Spinal cord (tissue), 10 donors: ENCODE measurements at places on chromosomes 5 and 9. TPM values are rescaled to one million over a fixed set of nuclear protein-coding genes. Genes with fewer than 3 reads are reported as not detected.

- no peak for DNase-seq
Measured at GRCh38 chr9:19465586-19466279, 56.9 kb downstream of the ACER2 start.

DNA sequence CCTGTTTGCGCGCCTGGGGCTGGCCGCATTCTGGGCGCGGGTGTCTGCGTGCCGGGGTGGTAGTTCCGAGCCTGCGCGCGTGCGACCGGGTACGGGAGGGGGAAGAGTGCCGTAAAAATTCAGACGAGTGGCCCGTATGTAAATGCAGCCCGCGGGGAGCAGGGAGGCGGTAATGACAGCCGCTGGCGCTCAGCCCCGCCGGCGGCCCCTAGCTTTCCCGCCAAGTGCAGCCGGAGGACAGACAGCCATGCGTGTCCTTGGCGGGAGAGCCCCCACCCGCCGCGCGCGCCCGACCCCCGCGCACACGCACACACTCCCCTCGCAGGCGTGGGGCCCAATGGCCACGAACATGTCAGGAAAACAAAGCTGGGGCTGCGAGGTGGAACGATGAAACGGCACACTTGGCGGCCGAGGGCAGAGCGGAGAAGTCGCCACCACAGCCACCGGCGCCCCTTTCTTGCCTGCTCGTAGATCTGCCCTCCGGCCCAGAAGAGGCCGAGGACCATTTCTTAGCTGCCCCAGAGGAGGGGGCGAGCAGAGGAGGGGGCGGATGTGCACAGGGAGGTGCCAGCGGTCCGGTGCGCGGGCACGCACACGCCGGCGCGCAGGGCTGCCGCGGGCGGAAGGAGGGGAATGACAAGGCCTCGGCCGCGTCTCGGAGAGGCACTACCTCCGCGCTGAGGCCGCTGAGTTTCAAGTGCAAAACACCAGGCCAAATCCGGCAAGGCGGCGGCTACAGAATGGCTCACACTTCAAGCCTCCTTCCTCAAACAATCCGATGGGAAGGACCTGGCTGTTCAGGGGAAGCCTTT is 208.4 kb downstream of the MEF2C start:
- DNase-seq, result no peak

- DNase-seq, result no peak
Measured at GRCh38 chr5:140551872-140552271, 4.4 kb downstream of the EIF4EBP3 start.

- peak; percentile 56 for DNase-seq
Measured at GRCh38 chr5:177111720-177112394, 21.7 kb upstream of the NSD1 start.

GRCh38 chr9:115183436-115183835 is 65.5 kb upstream of the TNC start:
- no peak for DNase-seq

DNA sequence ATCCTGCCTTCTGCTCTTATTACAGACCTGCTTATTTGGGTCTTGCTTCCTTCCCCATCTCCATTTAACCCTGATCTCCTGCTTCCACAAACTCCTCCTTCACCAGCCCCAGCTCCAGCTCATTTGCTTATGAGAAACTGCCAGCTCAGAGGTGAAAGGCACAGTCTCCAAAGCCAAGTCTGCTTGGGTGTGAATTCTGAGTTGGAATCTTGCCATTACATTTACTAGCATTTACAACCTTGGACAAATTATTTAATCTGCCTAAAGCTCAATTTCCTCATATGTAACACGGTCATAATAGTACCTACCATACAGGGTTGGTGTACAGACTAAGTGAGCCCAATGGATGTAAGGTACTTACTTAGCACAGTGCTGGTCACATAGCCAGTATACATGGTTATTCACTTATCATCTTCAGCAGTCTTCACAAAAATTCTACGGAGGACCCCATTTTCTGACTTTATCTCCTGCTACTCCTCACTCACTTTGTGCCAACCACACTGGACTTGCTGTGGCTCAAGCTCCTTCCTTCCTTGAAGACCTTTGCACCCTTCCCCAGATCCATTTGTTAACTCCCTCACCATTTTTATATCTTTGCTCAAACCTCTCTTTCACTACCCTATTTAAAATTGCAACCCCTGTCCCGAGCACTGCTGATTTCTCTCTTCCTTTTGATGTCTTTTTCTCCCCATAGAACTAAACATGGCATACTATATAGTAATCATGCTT is 86.2 kb downstream of the DOCK2 start:
- DNase-seq, result no peak

DNA sequence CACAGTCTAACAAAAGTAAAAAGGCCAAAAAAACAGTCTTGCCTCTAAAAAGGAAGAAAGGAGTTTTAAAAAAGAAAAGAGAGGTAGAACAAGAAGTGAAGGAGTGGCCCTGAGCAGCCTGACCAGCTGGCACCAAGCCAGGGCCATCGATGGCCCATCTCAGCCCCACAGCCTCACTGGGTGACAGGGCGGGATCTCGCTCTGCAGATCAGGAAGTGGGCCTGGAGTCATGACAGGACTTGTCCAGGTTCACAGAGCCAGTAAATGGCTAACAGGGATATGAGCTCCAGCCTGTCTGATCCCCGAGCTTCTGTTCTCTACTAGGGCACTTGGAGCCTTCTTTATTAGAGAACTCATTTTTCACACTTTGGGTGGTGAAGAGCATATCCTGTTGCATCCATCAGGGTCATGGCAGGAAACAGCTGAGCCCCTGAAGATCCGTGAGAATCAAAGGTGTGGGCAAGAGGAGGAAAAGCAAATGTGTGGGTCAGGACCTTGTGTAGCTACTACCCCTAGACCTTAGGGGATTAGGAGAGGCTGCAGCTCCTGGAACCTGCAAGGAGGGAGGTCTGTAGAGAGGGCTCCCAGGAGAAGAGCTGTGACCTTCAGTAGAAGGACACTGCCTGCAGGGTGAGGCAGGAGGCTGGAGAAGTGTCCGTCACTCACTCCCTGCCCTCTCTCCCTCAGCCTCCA is 299.0 kb upstream of the MSX2 start:
- no peak for DNase-seq

DNA sequence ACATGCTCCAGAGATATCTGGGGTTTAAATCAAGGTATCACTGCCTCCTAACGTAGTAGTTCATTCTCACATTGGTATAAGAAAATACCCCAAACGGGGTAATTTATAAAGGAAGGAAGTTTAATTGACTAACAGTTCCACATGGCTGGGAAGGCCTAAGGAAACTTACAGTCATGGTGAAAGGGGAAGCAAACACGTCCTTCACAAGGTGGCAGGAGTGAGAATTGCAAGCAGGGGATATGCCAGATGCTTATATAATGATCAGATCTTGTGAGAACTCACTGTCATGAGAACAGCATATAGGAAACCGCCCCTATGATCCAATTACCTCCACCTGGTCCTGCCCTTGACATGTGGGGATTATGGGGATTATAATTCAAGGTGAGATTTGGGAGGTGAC is 1280.2 kb upstream of the C9orf72 start:
- DNase-seq, result no peak

DNA sequence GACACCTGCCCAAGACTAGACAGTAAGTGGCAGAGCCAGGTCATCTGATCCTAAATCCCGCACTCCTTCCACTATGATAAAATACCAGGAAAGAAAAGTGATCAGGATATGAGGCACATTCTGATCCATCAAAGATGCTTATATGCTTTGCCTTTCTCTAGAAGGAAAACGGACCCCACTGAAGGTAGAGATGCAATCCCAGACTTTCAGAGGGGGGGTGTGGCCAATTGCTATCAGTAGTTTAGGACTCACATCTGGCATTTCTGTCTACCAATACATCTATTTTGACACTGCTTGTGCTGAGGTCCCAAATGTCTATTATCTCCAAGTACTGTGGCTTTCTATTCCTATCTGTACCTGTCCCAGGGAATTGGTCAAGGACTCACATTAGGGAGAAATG is 1.7 kb downstream of the TRIM52 start:
- DNase-seq, result no peak

- peak; percentile 53 for DNase-seq
Measured at GRCh38 chr5:157387683-157388093, 72.3 kb upstream of the NIPAL4 start.

DNA sequence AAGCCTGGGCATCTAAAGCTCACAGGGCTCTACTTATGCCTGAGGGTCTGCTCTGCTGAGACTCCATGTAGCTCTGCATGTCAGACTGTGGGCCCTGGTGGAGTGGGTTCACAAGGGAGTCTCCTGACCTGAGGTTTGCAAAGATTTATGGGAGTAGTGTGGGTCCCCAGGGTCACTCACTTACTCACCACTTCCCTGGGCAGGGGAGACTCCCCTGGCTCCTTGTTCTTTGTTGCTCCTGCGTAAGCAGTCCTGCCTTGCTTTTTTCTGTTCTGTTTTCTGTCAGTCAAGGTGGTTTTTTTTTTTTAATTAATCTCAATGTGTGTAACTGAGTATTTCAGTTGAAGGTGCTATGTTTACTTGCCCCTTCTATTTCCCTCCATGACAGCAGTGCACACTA is 256.6 kb downstream of the TMEM38B start:
- no peak for DNase-seq

GRCh38 chr9:119053070-119053469 is 316.2 kb downstream of the BRINP1 start:
- no peak for DNase-seq

GRCh38 chr5:93208141-93208751 is 372.8 kb downstream of the NR2F1-AS1 start:
- no peak for DNase-seq

GRCh38 chr9:114895521-114895991 is 34.8 kb downstream of the TNFSF8 start:
- DNase-seq, result no peak

GRCh38 chr5:169054506-169054905 is 246.4 kb downstream of the SLIT3 start:
- DNase-seq, result no peak

DNA sequence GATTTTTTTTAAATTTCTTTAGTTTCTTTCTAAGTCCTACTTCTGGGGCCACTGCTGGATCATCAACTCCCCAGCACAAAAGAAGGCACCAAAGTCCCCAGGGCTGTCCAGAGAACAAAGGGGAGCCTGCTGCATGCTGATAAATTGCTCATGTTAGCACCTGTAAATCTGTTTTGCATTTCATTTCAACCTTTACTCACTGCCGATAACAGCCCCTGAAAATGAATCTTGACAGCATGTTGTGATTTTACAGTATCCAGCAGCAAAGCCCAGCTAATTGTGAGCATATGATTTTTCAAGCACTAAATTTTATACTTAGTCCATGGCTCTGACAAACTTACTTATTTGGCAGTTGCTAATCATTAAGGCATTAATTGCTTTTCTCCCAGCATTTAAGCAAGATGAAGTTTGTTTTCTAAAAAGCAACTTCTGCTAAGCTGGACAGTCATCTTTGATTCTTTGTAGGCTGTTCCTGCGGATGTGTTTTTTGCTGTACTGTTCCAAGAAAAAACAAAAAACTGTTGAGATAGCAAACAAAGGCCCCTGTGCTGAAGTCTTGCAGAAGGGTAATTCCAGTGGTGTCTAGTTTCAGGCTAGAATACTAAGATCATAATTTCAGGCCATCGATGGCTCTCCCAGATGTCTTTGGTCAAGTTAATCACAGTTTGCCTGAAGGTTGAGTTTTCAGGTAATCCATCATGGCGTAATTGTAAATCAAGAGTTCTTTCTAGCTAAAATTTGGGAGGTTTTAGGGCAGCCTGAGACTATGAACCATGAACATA is 73.1 kb upstream of the GAS1 start:
- no peak for DNase-seq

DNA sequence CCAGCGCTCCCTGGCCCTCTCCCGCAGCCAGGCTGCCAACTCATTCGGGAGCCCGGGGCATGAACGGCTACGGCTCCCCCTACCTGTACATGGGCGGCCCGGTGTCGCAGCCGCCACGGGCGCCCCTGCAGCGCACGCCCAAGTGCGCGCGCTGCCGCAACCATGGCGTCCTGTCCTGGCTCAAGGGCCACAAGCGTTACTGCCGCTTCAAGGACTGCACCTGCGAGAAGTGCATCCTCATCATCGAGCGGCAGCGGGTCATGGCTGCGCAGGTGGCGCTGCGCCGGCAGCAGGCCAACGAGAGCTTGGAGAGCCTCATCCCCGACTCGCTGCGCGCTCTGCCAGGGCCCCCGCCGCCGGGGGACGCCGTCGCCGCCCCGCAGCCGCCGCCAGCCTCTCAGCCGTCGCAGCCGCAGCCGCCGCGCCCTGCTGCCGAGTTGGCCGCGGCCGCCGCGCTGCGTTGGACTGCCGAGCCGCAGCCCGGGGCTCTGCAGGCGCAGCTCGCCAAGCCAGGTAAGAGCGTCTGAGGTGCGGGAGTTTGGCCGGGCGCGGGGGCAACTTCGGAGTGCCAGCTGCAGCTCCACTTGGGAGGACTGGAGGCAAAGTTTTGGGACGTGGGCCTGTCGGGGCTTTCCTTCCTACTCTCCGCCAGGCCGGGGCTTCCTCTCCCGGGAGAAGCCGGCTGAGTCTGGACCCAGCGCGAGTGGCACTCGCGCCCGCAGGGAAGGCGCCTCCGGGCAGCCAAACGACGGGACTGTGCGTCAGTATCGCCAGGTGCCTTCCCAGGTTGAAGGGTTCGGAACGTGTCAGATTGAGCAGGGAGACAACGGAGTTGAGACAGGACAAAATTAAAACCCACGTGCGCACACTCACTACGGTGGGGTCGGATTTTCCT is 735 bp downstream of the DMRT3 start:
- DNase-seq, result no peak

GRCh38 chr9:129121483-129121882 is 10.3 kb downstream of the PTPA start:
- DNase-seq, result no peak

DNA sequence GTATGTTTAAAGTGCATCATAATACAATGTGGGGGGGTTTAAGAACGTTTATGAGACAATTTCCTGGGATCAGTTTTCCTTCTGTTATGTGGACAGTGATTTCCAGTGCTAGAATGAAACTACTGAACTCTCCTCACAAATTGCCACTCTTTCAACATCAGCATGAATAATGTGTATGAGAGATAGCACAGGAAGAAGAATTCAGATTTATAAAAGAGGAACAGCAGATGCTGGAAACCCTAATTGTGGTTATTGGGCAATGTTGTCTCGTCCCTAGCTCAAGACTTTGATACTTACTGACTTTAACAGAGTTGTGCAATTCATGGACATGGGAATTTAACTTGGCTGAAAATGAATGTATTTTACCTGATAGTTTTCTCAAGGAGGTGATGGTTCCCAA is 410.8 kb upstream of the MEF2C start:
- no peak for DNase-seq

DNA sequence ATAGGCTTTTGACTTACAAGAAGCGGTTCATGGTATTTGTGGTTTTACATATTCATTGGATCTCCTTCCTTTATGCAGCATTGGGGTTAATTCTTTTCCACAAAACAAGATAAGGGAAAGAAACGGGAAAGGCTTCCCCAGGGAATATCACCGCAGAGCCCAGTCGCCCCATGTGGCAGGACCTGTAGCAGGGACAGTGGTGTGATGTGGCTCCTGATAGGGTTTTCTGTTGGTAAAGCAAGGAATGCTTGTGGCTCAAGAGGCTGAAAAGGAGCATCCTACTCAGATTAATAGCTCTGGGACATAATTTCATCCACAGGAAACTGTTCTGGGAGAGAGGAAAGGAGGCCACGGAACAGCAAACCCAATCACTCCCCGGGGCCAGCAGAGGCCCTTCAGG is 699.9 kb downstream of the MTRR start:
- DNase-seq, result no peak

Gene TRIP13
- 10.4 TPM for polyA plus RNA-seq

Gene ADRA1B
- polyA plus RNA-seq, result 10.8 TPM

Gene CCNI2
- polyA plus RNA-seq, result 18.5 TPM

Gene TEX53
- not detected for polyA plus RNA-seq

Gene HEMGN
- polyA plus RNA-seq, result 2.2 TPM

Gene GRAMD2B
- 40.9 TPM for polyA plus RNA-seq

Gene ACSL6
- polyA plus RNA-seq, result 77.7 TPM

Gene HSPB3
- polyA plus RNA-seq, result 0.81 TPM

Gene FLT4
- polyA plus RNA-seq, result 8.3 TPM
